ENCODE measurements at places on chromosomes 12 and 14.

- no peak overlapping the region for H3K27ac ChIP-seq
- no peak for DNase-seq
- H3K36me3 ChIP-seq = no peaks in the 10 kb centered on the region
- H3K27me3 ChIP-seq = no peaks in the 10 kb centered on the region
- H3K4me1 ChIP-seq = no peaks in the 10 kb centered on the region
Observed at GRCh38 chr12:15634010-15634683, 155.0 kb downstream of the EPS8 start.

- DNase-seq = peak; percentile 95
- peaks cover 95% of the 10 kb centered on the region for H3K4me1 ChIP-seq
- H3K27me3 ChIP-seq = no peaks in the 10 kb centered on the region
- H3K36me3 ChIP-seq = no peaks in the 10 kb centered on the region
- H3K27ac ChIP-seq = peak overlapping the region; percentile 89
- H3K4me3 ChIP-seq = no peak overlapping the region
Observed at GRCh38 chr12:122867691-122868461, 28.0 kb downstream of the VPS37B start.

GRCh38 chr12:42631513-42631912 lies 42.0 kb upstream of the PRICKLE1 start:
- H3K4me1 ChIP-seq = no peaks in the 10 kb centered on the region
- no peak overlapping the region for H3K4me3 ChIP-seq
- no peaks in the 10 kb centered on the region for H3K27me3 ChIP-seq

GRCh38 chr12:97322388-97322787 lies 140.2 kb upstream of the RMST start:
- no peaks in the 10 kb centered on the region for H3K4me1 ChIP-seq
- H3K4me3 ChIP-seq = no peak overlapping the region
- H3K27me3 ChIP-seq = peaks cover 5% of the 10 kb centered on the region
- H3K27ac ChIP-seq = no peak overlapping the region
- no peaks in the 10 kb centered on the region for H3K36me3 ChIP-seq
- DNase-seq = no peak

- H3K4me1 ChIP-seq = no peaks in the 10 kb centered on the region
- no peaks in the 10 kb centered on the region for H3K36me3 ChIP-seq
- no peak overlapping the region for H3K27ac ChIP-seq
- DNase-seq = no peak
- H3K27me3 ChIP-seq = no peaks in the 10 kb centered on the region
Observed at GRCh38 chr14:72523424-72524294, 370.2 kb downstream of the DPF3 start.

DNA sequence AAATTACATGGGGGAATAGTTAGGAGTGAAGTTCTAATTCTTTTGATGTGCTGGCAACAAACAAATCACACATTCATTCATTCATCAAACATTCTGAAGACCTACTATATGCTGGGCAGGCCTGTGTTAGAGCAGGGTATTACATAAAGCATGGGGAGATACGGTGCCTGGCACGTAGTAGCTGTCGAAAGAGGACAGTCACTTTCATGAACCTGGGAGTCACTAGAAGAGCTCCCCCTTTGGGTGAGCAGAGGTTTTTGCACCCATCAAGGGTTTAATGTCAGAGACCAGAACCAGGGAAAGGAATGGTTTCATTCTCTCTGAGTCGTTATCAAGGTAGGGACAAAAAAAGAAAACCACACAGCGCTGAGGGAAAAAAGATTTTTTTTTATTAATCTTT lies 10.0 kb downstream of the LHX5 start:
- no peak overlapping the region for H3K4me3 ChIP-seq
- no peaks in the 10 kb centered on the region for H3K36me3 ChIP-seq
- H3K27ac ChIP-seq = no peak overlapping the region
- DNase-seq = no peak
- no peaks in the 10 kb centered on the region for H3K27me3 ChIP-seq

GRCh38 chr12:97417568-97418218 lies 44.9 kb upstream of the RMST start:
- no peak overlapping the region for H3K27ac ChIP-seq
- H3K4me3 ChIP-seq = no peak overlapping the region
- no peaks in the 10 kb centered on the region for H3K36me3 ChIP-seq
- DNase-seq = no peak
- no peaks in the 10 kb centered on the region for H3K27me3 ChIP-seq

DNA sequence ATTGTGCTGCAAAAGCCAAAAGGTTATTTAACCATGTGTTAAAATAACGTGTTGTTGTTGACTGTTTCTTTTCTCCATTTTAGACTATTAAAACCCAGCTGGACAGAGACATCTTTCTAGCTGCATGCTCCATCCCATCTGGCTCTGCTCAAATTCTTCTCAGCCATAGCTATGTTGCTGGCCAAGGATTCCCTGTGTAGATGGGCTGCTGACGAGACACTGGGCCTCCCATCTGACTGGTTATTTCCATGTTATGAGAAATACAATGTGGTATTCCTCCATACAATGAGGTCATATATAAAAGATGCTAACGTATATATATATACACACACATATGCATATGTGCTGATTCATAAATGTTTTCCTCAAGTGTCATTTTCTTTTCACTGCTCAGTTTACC lies 30.1 kb downstream of the MED13L start:
- peaks cover 65% of the 10 kb centered on the region for H3K4me1 ChIP-seq
- no peak for DNase-seq
- no peak overlapping the region for H3K4me3 ChIP-seq

- no peak for DNase-seq
- no peak overlapping the region for H3K4me3 ChIP-seq
- no peaks in the 10 kb centered on the region for H3K27me3 ChIP-seq
- H3K36me3 ChIP-seq = peaks cover 2% of the 10 kb centered on the region
Observed at GRCh38 chr12:50243507-50243906, 39.8 kb downstream of the LIMA1 start.

Measured in body of pancreas (tissue), 4 donors.